ENCODE measurements at places on chromosomes 3 and 15.

DNA sequence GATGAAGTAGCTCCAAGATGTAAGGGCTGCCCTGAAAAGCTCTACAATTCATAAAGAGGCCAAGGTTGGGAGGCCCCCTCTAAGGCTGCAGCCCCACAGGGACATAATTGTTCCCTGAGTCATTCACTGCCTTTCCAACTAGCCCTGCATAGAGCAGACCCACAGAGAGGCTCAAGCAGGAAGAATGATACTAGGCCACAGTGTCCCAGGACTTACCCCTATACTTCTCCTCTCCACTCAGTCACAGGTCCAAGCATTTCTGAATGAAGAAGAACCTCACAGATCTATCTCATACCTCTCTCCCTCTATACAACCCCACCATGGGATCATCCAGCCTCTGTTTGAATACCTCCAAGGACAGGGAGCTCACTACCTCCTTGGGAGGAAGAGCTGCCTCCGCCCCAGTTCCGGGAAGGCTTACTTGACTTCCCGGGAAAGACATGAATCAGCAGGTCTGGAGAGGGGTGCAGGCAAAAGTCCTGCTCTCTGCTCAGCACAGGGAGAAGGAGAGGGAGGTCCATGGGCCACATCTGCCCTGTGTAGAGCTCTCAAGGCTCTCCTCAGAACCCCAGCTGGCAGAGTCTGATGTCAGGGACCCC is 6.9 kb upstream of the SKIC8 start:
- no peak for DNase-seq

GRCh38 chr3:48125013-48125705 is 63.1 kb downstream of the CDC25A start:
- DNase-seq: no peak

DNA sequence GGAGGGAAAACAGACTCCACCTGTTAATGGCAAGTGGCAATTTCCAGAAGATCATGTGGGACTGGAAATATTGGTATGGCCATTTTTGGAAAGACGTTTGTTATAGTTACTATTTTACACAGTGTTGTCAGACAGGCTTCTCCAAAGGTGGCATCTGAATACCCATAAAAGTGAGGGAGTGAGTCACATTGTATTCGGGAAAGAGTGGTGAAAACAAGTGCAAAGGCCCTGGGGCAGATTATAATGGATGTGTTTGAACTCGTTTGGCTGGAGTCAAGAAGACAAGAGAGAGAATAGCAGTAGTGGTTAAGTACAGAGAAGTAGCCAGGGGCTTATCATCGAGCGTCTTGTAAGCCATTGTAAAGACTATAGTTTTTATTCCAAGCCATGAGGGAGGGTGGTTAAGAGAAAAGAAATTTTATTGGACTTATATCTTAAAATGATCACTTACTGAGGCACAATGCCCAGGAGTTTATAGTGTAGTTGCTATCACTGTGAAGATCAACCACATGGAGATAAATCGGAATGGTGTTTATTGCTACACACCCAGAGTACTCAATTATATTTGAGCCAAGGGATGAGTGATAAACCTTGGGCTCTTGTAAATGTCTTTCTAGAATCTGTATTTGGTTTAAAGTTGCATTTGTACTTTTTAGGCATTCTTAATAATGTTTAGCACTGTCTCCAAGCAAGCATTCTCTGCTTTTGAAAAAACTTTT is 212.8 kb upstream of the KBTBD8 start:
- no peak for DNase-seq

- DNase-seq: no peak
Measured at GRCh38 chr15:55422089-55422488, 13.8 kb downstream of the PIERCE2 start.

DNA sequence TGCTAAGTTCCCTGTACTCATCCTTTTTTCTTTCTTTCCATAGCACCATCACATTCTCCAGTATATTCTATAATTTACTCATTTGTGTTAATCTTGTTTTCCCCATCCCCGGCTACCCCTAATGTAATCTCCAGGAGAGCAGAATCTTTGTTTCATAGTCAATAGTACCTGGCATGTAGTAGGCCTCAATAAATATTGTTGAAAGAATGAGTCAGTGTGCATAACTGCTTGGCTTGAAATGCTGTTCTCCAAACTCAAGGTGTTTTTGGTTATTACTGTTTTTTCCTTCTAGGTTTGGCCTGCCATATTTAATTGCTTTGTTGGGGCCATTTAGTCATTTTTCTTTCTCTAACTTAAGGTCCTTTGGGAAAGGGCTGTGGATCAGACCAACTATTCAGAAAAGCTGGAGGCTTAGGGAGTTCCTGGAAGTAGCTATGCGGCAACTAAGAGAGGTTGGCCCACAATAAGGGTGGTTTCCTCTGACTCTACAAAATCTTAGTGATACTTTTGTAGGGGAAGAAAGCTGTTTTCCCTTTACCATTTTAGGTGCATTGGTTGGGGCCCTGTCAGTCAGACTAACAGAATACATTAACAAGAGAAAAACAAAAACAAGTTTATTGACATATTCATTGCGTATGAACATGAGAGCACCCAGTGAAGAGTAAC is 28.4 kb downstream of the KAT2B start:
- no peak for DNase-seq

DNA sequence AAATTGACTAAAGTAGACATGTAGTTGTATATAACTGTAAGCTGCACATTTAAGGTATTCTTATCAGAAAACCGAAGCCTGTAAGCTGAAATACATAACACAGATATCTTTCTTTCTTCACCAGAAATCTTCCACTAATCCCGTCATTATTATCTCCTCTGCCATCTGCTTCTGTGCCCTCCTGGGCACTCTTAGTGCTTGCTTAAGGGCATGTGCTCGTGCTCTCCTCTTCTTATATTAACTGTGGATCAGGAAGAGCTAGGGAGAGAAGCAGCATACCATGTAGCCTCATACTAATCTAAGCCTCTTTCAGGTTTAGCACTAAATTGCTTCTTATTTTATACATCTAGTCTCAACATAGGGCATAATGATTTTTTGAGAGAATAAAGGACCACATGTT is 60.8 kb downstream of the RIOX2 start:
- no peak for DNase-seq

DNA sequence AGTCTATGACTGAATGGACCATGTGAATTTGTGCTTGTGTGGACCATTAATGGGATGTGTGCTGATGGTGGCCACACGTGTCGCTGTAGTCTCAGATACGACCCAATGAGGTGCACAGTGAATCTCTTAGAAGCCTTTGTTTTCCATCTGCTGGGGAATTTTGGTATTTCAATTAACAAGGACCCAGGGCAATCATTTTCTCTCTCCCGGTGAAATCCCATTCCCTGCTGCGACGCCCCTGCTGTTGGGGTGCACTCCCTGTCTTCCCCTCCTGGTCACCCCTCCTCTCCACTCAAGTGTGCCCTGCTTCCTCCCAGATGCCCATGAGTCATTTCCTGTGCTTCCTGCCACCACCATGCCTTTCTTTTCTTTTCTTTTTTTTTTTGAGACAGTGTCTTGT is 32.7 kb downstream of the EBLN2 start:
- no peak for DNase-seq

GRCh38 chr3:99952306-99952705 is 134.6 kb downstream of the CMSS1 start:
- DNase-seq: no peak

- no peak for DNase-seq
Measured at GRCh38 chr3:17733215-17733614, 9.2 kb downstream of the TBC1D5 start.

DNA sequence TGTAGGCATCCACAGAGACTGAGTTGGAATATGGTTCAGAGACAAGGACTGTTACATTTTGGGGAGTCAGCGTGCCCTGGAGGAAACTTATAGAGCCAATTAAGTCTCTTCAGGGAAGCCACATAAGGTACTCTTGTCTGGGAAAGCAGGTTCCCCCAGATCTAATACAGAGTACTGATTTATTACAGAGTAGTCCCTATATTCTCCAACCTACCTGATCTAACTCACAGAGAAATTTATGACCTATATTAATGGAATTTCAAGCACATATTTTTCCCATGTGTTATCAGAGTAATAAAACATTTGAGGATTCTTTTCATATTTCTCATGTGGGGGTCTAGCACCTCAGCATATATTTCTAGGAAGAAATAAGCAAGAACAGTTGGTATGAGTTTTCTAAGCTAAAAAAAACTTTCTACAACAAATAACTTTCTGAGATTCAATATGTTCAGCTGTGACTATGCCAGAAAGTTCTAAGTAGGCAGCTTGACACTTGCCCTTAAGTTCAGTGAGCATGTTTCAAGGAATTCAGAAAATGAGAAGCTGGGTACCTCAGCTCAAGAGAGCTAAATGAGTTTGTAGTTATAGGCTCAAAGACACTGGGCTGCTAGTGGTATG is 75.3 kb upstream of the COL8A1 start:
- DNase-seq: no peak

DNA sequence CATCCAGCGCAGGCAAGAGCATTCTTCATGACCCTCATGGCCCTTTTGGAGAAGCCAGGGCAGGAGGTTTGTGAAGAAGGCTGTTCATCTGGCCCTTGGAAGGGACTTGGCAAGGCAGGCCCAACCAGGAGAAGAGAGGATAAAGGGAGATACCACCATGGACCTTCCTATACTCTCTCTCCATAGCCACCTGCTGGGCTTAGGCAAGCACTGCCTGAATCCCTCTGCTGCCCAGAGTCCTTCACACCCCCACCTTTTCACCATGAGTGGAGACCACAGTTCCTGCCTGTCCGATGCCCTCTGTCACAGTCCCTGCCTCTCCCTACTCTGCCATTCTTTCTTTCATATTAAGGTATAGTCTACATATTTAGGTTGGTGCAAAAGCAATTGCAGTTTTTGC is 10.6 kb upstream of the SFMBT1 start:
- no peak for DNase-seq

DNA sequence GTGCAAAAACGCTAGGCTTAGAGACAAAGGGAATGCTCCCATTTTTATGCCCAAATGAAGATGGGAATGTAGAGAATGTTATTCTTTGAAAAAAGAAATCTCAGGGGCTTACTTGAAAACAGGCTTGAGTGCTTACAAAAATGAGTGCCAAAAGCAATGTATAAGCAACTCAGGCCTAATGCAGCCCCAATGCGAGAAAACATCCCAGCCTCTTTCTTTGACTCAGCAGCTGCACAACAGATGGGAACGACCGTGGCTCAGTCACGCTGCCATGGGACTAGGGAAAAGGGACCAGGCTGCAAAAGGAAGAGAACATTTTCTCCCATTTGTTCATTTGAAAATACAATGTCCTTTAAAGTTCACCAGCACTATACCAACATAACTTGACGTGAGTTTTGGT is 246.4 kb upstream of the LRIG1 start:
- DNase-seq: no peak

GRCh38 chr15:69916169-69916785 is 181.4 kb downstream of the TLE3 start:
- no peak for DNase-seq

GRCh38 chr3:50150863-50151686 is 4.0 kb upstream of the SEMA3F start:
- no peak for DNase-seq

- no peak for DNase-seq
Measured at GRCh38 chr3:135918600-135918999, 46.9 kb upstream of the PPP2R3A start.

Measured in activated CD4-positive, alpha-beta memory T cell treated with anti-CD3 and anti-CD28 coated beads for 36 hours (primary cell).